ENCODE measurements at places on chromosomes 13 and 19.

DNA sequence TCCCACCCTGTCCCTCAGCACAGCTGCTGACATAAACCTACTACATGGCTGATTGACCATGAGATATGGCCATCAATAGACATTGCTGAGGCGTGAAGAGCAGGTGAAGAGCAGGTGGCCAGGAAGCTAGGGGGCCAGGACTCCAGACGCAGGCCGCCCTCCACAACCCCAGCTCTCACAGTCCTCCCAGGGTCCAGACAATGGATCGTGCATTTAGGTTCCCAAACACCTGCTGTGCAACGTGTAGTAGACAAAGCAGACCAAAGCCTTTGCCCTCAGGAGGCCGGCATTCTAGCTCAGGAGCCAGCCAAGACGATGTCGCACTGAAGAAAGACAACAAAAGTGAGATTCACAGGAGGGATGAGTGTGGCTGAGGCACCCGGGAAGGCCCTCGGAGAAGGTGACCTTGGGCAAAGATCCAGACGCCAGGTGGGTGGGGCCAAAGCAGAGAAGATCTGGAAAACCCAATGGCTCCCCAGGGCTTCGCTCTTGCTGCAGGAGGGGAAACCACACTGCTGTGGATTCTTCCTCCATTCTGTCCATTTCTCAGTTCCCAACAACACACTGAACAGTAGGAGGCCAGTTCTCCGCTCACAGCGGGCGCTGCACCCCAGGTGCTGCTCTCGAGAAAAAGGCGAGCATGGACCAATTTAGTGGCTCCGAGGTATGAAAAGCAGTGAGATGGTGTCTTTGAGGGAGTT is 1.4 kb downstream of the FFAR1 start:
- DNase-seq, result no peak

GRCh38 chr13:29362849-29363604 is 232.5 kb downstream of the SLC7A1 start:
- DNase-seq, result no peak

- no peak for DNase-seq
Observed at GRCh38 chr13:28684257-28684656, 25.3 kb downstream of the POMP start.

GRCh38 chr13:77696006-77696878 is 1.2 kb upstream of the SLAIN1 start:
- peak; percentile 14 for DNase-seq

GRCh38 chr13:61029064-61029463 is 386.6 kb downstream of the PCDH20 start:
- DNase-seq, result no peak

- DNase-seq, result no peak
Observed at GRCh38 chr13:32751340-32751739, 165.1 kb downstream of the PDS5B start.

GRCh38 chr19:51138549-51138979 is 3.5 kb upstream of the SIGLEC7 start:
- DNase-seq, result no peak

DNA sequence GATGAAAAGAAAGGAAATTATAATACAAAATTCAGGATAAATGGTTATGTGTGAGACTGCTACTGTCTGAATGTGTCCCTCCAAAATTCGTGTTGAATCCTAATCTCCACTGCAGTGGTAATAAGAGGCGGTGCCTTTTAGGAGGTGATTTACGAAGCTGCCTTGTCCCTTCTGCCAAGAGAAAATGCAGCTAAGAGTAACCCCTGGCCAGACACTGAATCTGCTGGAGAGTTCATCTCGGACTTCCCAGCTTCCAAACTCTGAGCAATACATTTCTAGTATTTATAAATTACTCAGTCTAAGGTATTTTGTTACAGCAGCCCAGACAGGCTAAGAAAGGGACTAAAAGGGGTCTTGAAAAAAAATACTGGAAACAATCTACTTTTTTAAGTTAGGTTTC is 152.6 kb downstream of the KLF12 start:
- no peak for DNase-seq

GRCh38 chr13:99738626-99739025 is 232.9 kb downstream of the ZIC5 start:
- no peak for DNase-seq

DNA sequence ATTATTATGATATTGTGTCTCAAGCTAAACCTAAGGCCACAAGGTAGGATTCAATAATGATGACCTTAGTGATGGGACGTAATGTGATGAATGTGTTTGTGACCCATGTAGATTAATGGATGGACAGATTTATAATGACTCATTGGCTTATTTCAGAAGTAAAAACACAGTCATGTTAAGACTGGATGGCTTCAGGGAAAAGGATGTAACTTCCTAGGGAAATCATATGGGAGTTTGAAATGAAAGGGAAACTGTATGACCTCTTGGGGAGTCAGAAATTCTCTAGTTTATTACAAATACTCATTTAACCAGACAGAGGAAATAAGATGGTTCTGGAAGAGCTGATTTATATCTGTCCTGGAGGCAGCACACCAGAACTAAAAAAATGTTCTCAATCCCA is 2.9 kb downstream of the EDNRB start:
- DNase-seq, result no peak

All from NCI-H1092 (cell line).